ENCODE measurements at places on chromosomes 11 and 22.

- DNase-seq, result no peak
Observed at GRCh38 chr22:33028234-33028633, 29.9 kb downstream of the SYN3 start.

GRCh38 chr11:34928268-34928959, 12.0 kb downstream of the PDHX start:
- peak; percentile 45 for DNase-seq

- peak; percentile 96 for DNase-seq
Observed at GRCh38 chr22:37284805-37285355, 2.6 kb downstream of the CYTH4 start.

DNA sequence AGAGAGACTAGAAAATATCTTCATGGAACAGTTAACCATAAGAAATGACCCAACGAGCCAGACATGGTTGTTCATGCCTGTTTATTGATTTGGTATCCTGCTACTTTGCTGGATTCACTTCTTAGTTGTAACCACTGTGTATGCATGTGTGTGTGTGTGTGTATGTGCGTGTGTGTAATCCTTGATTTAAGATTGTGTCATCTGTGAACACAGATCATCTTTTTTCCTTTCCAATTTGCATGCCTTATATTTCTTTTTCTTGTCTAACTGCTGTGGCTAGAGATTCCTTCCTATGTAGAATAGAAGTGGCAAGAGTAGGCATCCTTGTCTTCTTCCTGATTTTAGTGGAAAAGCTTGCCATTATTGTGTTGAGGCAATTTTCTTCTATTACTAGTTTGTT, 16.4 kb upstream of the CLTCL1 start:
- no peak for DNase-seq

GRCh38 chr11:126829716-126830115, 170.9 kb downstream of the KIRREL3 start:
- no peak for DNase-seq

DNA sequence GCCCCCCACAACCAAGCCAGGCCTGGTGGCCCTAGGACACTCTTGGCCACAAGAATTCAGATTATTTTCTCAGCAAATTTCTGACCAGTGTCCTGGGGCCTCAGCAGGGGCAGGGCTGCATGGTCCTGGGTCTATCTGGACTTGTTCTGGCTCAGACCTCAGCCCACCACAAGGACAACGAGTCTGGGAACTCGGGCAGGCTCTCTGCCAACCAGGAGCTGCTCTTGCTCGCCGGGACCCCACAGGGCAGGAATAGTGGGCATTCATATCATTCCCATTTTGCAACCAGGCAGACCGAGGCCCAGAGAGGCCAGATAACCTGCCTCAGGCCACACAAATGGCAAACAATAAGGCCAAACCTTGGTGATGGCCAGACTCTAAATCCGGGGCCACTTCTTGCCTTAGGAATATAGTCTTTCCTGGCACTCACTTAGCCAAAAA, 75.4 kb upstream of the WNT7B start:
- DNase-seq, result no peak

- DNase-seq, result no peak
Observed at GRCh38 chr11:107266455-107266854, 191.2 kb downstream of the CWF19L2 start.

GRCh38 chr11:58963551-58964104, 24.3 kb downstream of the GLYATL1 start:
- DNase-seq, result no peak

DNA sequence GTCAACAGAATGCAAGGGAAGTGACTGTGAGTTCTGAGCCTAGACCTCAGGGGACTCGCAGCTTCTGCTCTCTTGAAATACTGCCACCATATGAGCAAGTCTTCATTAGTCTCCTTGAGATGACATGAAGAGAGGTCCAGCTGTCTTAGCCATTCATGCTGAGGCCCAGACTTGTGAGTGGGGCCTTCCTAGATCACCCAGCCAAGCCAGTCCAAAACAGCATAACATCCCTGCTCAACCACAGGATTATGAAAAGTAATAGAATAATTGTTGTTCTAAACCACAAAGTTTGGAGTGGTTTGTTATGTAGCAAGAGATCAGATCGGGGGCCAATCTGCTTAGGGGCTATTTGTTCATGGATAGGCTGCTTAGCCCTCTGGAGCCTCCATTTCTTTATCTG, 54.9 kb upstream of the HTATIP2 start:
- DNase-seq, result peak; percentile 8

DNA sequence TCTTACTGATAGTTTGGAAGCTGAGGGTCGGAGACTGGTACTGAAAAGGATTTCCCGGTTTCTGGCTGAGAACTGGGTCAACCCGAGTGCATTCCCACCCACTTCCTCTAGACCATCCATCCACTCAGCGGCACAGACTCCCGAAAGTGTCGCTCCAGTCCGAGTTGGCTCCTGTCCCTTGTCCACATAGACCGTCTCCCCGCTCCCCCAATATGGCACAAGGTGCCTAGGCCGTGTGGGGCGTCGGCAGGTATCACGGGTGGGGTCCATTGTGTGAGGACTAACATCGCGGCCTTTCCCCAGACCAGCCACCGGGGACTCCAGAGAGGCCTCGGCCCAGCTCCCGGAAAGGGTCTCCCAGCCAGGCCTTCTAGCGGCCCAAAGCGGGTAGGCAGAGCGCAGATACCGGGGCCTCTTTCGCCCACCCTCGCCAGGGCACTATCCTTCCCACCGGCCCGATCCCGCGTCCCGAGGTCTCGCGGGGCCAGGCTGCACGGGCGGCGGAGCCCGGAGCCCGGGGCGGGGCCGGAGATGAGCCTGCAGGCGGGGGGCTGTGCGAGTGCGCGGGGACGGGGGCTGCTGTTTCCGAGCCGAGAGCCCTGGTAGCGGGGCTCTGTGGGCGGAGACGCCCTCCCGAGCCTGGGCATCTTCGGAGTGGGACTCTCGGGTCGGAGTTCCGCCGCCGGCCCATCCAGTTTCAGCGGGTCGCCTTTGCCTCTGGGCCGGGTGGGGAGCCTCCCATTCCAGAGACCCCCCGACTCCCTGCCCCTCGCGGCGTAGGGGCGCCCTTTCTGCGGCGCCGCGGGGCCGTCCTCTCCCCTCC, 21.1 kb downstream of the SERPINH1 start:
- DNase-seq, result peak; percentile 90

DNA sequence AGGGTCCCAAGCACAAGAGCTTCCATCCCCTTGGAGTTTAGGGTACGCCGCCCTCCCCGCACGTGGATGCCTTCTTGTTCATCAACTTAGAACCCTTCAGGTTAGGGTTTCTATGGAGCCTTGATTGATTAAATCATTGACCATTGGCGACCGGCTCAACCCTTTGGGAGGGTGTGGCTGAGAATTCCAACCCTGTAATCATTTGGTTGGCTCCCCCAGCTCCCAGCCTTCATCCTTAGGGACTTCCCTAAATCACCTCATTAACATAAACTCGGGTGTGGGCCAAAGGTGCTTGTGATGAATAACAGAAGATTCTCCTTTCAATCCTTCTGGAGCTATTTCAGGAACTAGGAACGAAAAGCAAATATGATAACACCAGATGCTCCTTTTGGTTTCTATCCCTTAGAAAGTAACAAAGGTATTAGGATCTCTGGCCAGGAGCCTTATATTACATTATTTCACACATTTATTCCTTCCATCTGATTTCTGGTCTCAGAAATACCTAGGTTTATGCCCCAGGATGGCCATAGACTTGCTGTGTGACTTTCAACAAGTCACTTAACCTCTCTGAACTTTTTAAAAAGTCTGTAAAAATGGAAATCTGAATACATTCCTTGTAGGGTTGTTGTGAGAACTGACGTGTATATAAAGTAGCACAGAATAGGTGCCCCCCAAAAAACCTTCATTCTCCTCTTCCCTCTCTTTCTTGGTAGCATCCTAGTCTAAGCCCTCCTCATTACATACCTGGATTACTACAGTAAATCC, 26.8 kb downstream of the MCHR1 start:
- DNase-seq, result no peak

DNA sequence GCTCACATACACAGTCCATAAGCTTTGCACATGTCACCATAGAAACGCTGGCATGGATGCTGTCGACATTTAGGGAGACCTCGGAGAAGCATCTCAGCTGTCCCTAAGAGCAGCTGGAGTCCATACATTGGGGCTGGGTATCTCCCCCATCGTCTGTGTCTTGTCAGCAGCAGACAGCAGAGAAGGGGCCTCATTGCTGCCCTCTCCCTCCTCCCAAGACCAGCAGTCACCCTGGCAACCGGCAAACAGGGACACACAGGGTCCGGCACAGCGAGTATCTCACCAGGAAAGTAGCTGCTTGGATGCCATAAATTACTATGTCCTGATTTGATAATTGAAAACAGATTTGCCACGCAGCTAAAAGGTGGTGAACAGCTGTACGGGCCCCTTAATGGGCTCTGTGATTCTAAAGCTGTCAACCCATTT, 84.4 kb downstream of the CD44 start:
- no peak for DNase-seq

- no peak for DNase-seq
Observed at GRCh38 chr22:41478473-41478872, 9.6 kb downstream of the ACO2 start.

DNA sequence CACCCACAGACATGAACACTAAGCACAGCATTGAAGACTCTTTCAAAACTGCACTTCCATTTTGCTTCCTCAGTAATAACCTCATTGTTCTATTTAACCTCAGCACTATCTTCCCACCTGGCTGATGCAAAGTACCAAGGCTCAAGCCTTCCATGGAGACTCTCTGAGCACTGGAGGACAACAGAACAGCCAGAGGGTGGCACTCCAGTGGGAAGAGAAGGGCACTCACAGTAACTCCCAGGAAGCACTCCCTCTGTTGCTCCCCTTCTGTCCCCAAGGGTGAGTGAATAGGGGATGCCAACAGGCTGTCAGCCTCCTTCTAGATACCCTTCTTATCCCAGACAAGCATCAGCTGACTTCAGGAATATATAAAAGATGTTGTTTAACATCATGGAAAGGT, 3.5 kb downstream of the ME3 start:
- no peak for DNase-seq

GRCh38 chr11:6657346-6657745, 1.7 kb upstream of the DCHS1 start:
- no peak for DNase-seq

DNA sequence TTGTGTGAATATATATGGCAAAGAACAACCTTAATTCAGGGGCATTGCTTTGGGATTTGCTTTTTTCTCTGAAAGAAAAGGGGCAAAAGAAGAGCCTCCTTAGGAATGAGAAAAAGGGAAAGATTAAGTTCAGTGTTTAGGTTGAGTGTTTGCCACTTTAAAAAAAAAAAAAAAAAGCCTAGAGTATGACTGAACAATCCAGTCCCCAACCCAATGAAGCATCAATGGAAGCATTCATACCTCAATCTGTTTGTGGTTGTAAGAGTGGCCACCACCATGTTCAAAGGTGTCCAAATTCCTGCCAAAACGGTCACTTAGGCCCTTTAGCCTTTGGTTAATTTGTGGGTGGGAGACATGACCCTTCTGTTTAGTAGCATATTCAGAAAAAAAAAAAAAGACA, 260.6 kb downstream of the SOX6 start:
- no peak for DNase-seq

DNA sequence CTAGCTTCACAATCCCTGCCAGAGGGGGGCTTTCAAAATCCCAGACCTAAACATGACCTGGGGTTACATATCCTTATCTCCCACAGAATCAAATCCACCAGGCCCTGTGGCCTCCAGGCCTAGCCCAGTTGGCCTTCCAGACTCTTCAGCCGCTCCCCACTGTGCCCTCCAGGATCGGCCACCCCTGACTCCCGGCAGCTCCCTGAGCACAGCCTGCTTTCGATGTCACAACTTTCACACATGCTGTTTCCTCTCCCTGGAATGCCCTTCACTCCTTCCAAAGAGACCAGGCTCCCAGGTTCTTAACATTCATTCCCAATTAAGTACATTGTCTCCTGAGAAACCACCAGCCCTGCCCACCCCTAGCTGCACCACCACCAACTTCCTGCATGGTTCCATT, 62.7 kb downstream of the CSNK2A3 start:
- DNase-seq, result no peak

- no peak for DNase-seq
Observed at GRCh38 chr11:15576769-15577168, 462.0 kb downstream of the INSC start.

DNA sequence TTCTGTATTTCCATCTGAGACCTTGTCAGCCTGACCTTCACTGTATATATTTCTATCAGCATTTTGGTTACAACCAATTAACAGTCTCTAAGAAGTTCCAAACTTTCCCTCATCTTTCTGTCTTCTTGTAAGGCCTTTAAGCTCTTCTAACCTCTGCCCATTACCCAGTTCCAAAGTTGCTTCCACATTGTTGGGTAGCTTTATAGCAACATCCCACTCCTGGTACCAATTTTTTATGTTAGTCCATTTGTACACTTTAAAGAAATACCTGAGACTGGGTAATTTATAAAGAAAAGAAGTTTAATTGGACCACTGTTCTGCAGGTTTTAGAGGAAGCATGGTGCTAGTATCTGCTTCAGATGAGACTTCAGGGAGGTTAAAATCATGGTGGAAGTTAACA, 1979.7 kb upstream of the RAG2 start:
- DNase-seq, result no peak

DNA sequence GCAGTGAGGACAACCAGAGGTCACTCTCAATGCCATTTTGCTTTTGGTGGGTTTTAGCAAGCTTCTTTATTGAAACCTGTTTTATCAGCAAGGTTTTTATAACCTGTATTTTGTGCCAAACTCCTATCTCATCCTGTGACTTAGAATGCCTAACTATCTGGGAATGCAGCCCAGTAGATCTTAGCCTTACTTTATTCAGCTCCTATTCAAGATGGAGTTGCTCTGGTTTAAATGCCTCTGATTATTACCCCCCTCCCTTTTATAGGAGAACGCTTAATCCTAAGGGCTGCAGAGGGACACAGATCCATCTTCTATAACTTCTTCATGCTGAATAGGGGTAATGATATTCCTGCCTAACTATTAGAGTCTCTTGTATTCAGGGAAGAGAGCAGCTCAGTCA, 179.1 kb downstream of the KIF18A start:
- no peak for DNase-seq

- DNase-seq, result no peak
Observed at GRCh38 chr11:91810871-91811270, 413.7 kb upstream of the FAT3 start.

GRCh38 chr11:119531623-119532022, 108.7 kb upstream of the THY1 start:
- DNase-seq, result no peak

DNA sequence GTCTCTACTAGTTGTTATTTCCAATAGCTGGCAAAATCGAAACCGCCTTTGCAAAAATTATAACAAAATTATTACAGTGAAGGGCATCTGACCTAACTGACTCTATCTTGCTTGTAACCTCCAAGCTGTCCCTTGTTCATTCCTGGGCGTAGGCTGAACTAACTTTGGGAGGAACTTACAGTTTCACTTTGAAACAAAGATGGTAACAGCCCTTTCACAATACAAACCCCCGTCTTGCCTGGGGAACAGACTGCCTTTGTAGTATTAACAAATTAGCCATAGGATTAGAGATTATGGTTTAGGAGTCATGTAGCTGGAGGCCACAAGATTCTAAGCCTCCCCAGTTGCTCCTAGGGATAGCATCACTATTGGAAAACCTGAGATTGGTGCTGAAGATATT, 131.6 kb upstream of the HSD17B12 start:
- no peak for DNase-seq

Measured in hematopoietic multipotent progenitor cell treated with erythropoietin and hydrocortisone succinate and interleukin-3 and kit ligand, for 4 days (in vitro differentiated cells).